ENCODE measurements at places on chromosomes 5 and 9.

GRCh38 chr5:171706736-171707441 is 78.7 kb upstream of the SMIM23 start:
- no peak for DNase-seq

- peak; percentile 7 for DNase-seq
Observed at GRCh38 chr9:126055381-126055985, 271.1 kb upstream of the MVB12B start.

GRCh38 chr9:94134629-94135028 is 50.4 kb downstream of the PTPDC1 start:
- no peak for DNase-seq

DNA sequence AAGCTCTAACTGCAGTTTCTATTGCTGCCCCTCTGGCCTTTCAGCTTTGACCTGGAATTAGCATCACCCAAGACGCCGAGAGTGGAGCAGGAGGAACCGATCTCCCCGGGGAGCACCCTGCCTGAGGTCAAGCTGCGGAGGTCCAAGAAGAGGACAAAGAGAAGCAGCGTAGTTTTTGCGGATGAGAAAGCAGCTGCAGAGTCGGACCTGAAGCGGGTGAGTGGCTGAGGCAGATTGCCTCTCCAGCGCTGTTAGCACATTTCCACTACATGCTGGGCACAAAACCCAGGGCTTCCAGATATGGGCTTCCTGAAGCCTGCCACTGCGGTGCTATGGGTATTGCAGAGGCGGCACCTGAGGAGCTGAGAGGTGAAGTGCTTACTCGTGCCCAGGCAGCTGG is 26.8 kb upstream of the FOXI1 start:
- no peak for DNase-seq

DNA sequence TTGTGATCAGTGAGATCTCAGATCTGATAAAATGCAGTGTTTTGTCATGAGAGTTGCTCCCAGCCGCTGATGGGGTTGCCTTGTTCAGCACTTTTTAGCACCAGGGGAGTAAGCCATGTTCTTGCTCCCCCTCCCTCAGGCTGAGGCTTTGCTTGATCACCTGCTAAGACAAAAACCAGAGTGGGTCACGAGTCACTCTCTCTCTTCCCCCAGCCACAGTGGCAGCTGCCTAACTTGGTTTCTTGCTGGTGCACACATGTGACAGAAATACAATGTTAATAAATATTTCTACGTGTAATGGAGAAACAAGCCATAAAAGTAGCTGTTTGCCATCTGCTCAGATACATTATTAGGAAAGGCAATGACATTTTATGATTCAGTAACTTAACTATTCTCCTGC is 212.4 kb upstream of the DMRT1 start:
- DNase-seq = peak; percentile 95

DNA sequence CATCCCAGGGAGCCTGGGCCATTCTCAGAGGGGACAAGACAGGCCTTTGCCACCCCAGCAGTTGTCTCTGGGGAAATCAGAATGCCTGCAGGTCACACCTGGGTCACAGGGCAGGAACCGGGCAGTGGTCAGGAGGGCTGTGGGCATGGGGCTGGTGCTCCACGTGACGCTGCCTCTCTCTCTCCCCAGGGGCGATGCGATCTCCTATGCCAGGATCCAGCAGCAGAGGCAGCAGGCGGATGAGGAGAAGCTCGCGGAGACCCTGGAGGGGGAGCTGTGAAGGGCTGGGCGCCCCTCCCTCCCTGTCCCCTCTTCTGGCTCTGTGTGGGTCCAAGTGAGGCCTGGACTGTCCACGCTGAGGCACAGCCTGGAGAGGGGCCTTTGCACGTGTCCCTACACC is 8.6 kb downstream of the CACFD1 start:
- no peak for DNase-seq

- peak; percentile 70 for DNase-seq
Observed at GRCh38 chr9:2158111-2158610, 143.0 kb downstream of the SMARCA2 start.

DNA sequence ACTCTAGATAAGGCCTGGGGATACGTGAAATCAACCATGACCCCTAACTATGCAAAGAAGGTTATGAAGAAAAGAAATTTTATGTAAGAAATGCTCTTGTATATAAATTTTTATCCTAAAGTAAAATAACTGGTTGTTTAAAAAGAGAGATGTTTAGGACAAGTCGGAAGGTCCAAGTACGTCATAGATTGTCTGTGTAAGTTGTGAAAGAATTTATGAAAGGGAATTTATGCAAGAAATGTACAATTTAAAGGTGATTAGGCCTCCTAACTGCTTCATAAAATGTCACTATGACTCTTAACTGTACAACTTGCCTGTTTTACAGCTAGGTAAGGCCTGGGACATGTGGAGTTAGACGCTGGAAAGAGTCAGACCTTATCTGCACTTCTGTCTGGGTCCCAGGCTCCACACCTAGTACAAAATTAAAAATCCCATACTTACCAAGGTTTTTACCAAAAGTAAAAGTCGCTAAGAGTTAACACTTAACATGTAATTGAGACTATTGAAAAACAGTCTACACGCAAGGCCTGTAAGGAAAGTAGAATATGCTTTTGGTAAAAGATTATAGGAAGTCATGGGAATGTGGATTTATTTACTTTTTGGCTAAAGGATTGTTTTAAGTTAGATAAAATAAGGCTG is 77.4 kb downstream of the KIAA0825 start:
- no peak for DNase-seq

- DNase-seq = no peak
Observed at GRCh38 chr9:91305596-91306295, 56.0 kb downstream of the AUH start.

- no peak for DNase-seq
Observed at GRCh38 chr5:5711592-5711991, 289.1 kb downstream of the ICE1 start.

DNA sequence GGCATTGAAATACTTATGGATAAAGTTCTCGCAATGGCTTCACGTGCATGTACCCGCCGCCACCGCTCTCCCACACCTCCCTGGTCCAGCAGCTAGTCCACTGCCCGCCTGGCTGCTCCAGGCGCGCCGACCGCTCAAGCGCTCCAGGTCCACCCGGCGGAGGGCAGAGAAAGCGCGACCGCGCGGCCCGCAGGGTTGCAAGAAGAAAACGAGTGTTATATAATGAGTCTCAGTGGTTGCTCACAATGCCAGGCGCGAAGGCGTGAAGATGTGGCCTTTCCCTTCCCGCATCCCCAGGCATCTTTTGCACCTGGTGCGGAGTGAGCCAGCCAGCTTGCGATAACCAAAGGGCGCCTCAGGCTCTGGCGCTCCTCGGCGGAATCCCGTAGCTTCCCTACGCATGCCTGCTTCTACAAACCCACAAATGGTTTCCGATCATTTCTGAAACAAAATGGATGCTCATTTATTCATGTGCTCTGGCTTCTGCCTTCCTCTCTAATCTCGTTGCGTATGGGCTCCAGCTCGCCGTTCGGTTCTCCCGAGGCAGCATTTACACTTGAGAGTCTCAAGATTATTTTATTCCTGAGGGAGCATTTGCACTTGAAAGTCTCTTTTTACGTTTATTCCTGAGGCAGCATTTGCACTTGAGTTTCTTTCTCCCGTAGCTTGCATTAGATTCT is 25.7 kb downstream of the CDKN2A start:
- DNase-seq = no peak

DNA sequence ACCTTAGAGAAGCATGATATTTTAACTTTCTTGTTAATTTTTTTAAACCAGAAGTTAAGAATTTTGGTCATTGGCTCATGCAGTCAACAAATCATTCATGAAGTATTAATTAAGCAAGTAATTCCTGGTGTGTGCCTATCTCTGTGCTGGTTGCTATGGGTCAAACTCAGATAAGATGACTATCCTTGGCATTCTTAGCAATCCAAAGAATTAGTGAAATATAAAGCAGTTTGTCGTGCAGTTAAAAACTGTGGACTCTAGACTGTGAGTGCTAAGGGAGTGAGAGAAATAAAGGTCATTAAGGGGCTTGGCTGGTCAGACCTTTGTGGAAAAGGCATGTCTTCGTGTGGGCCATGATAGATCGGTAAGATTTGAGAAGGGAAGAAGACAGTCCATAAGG is 4.8 kb downstream of the CYFIP2 start:
- no peak for DNase-seq

DNA sequence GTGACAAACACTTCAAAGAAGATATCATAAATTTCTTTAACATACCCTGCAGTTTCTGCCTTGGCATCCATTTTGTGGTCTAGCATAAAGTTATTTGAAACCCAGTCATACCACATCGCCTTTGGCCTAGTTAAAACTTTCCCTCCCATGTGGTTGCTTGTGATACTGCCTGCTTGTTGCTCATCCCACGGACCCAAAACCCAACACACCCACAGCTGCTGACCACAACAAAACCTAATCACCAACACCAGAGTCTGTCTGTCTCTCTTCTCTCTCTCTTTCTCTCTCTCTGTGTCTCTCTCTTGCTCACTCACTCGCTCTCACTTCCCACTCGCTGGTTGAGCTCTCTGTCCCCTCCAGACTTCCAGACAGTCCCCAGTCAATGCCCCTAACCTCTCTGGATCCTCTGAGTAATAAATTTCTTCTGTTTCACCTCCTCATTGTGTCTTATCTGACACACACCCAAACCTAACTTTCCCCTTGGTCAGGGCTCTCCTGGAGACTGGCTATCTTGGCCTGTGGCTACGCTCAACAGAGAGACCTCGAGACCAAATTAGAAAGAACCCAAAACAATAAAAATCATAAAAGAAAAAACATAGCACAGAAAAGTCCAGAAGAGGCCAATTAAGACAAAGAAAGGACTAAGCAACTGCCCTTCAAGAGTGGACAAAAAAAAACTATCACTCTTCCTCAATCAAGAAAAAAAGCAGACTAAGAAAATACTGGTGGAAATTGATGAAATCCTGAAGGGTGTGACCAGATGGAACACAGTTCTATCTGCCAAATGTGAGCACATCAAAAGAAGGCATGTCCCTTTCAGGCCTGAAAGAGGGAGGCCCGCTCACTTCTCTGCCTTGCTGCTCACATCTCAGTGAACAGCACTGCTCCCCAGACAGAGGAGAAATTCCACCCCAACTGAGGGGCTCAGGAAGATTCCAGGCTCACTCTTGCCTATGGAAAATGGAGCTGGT is 41.5 kb downstream of the TTLL11 start:
- peak; percentile 81 for DNase-seq

DNA sequence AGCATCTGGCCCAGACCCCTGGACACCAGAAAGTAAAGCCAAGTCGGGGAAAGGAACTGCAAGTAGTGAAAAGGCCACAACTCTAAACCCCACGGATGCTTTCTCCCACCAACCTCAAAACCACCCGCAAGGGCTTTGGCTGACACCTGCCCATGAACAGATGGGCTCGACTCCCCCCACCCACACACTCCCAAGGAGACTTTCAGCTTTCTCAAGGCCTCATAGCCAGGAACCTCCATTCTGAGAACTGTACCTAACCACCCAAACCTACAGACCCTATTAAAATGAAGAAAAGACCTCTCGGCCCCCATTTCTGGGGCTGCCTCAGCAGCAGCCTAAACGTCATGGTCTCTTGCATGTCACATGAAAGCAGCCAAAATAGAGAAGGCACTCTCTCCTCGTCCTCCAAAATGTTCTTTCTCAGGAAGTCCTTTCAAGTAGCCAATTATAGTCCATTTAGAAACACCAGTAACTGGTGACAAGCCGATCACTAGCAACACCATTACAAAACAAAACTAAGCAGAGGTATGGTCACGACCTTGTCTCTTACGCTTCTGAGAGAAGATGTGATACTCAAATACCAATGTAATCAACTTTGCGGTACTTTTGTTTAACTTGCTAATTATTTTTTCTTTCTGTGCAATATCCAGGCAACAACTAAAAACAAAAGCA is 2.9 kb downstream of the B4GALT1 start:
- DNase-seq = no peak

GRCh38 chr5:24141046-24141445 is 503.7 kb downstream of the CDH10 start:
- DNase-seq = no peak

GRCh38 chr5:66247176-66247960 is 103.3 kb downstream of the SREK1 start:
- peak; percentile 72 for DNase-seq

DNA sequence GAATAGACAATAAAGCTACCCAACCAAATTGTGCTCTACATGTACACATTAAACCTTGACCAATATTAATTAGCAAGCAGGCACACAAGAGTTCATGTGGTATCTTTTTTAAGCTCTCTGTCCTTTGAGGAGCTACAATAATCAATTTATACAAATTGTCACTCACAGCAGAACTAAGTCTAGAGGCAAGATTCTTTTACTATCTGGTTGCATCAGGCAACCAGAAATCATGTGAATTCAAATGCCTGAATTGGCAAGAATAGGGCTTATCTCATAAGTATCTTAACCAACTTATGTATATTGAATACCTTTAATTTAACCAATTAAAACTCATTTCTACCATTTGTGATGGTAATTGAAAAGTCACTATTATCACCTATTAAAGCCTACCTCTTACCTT is 145.5 kb upstream of the HAPLN1 start:
- no peak for DNase-seq

DNA sequence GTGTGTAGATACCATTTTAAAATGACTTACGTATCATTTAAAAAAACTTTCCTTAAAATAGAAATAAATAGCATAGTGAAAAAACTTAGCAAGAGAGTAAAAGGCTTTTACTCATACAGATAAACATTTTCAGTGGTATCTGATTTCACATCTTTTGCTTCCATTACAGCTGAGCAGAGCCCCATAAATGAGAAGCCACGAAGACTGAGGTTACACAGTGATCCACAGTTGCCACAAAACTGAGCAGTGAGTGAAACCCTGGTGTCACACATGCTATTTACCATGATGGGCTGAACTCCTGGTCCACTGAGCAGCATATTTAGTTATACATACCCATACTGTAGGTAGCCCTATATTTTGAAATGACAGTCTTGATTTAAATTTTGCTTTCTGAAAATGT is 401.2 kb downstream of the KIAA0825 start:
- DNase-seq = peak; percentile 55

DNA sequence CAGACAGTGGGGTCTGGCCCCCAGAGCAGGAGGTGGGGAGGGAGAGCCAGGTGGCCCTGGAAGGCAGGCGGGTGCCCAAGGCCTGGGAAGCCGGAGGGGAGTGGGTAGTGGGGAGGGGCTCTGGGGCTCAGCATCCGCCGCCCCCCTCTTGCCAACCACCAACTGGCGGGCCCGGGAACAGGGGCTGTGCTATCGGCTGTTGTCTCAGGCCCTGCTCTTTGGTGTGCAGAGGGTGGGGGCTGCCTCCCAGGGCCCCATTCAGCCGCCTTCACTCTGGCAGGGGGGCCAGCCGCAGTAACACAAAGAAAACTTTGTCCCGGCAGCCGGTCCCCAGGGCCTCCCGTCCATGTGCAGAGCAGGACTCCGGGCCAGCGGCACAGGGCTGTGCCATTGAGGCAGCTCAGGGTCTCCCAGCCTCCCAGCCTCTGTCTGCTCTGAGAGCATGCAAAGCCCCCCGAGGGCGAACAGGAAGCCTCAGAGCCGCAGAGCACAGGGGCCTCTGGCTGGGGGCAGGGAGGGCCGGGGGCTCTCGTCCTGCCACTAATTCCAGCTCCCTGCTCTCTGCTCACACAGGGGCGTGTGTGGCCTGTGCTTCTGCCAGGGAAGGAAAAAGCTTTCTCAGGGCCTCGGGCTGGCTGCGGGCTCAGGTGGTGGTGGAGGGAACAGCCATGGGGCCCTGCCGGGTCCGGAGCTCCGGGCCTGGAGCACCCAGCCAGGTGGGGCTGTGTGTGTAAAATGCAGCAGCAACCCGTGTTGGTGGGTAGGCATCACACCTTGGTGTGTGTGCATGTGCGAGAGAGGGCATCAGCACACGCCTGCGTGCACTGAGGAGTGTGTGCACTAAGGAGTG is 54.2 kb upstream of the NOTCH1 start:
- DNase-seq = no peak

- DNase-seq = no peak
Observed at GRCh38 chr5:58088941-58089340, 370.9 kb downstream of the PLK2 start.
